ENCODE measurements at places on chromosomes 7 and 10.

DNA sequence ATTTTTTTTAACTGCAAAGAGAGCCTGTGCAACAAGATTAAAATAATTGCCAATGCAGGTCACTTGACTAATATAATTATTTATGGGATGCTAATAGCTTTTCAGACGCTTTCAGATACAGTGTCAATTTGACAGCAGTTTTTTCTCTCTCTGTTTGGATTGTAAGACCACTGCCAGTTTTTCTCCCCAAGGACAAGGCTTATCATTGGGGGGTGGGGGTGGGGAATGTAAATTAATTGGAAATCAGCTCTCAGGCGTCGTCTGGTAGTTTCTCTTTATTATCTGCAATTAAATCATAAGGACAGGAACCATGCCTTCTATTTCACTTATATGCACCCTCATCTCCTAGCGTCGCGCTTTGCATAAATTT lies 559 bp upstream of the LRGUK start:
- DNase-seq: no peak

GRCh38 chr7:152617056-152617455 lies 58.9 kb downstream of the XRCC2 start:
- no peak for DNase-seq

DNA sequence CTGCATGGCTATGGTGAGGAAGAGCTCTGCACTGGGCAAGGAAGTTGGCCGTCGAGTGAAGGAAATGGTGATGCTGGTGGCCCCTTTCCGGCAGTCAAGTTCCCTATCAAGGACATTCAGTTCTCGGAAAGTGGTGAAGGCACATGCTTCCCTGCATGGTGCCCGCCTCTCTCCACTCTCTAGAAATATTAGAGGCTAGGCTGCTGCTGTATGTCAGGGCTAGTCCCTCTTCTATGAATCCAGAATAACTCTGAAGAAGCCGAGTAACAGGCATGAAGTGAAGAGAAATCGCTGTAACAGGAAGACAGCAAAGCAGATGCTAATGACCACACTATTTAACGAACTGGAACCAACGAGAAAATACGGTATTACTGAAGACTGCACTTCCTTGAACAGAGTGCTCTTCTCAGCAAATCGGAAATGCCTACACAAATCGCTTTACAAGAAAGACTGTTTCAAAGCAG lies 5.4 kb downstream of the IDI1 start:
- DNase-seq: no peak

GRCh38 chr10:100709146-100710082 lies 36.0 kb upstream of the PAX2 start:
- no peak for DNase-seq

DNA sequence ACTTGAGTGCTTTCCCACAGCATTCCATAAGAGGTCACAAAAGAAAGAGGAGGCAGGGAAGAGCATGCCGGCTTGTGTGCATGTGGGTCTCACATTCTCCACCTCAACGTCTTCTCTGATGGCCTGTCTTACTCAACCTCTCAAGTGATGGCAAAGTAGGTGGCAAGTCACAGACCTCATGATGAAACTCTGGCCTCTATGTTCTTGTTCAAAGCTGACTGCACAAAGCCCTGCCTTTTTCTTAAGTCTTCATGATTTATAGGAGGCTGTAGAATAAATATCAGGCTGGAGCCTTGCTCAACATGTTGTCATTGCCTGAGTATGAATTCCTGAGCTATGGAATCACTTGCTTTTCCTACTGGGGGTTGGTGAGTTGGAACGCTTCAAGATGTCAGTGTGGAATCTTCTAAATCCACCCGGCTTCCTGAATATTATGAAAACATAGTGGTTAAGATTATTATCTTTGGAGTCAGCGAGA lies 213.6 kb upstream of the INHBA start:
- peak; percentile 100 for DNase-seq

DNA sequence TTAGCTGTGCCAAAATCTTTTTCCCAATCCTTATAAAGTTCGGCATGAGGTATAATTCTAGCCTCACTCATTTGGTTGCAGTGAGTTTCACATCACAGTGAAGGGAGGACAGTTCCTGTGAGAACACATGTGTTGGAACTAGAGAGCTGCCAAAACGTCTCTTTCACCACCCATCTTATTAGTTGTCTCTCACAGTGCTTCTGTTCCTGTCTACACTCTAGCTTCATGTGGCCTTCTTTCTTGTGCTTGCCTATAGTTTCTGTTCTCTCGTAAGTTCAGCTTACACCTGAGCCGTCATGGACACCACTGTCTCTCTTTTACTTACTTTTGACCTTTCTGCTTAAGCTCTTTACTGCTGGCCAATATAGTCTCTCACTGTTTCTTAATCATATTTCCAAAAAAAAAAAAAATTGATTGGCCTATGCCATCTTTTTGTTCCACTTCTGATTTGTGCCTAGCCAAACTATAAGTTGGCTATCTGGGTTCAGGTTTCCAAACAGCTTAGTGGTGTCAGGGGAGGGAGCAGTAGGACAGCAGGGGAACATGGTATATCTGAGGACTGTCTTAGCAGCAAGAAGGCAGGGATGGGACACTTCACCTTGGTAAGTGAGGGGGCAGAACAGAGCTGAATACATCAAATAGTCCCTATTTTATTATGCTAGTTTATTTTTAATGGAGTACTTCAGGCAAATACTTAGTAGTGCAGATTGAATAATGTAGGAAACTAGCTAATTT lies 38.0 kb downstream of the ZNRF2 start:
- peak; percentile 21 for DNase-seq

DNA sequence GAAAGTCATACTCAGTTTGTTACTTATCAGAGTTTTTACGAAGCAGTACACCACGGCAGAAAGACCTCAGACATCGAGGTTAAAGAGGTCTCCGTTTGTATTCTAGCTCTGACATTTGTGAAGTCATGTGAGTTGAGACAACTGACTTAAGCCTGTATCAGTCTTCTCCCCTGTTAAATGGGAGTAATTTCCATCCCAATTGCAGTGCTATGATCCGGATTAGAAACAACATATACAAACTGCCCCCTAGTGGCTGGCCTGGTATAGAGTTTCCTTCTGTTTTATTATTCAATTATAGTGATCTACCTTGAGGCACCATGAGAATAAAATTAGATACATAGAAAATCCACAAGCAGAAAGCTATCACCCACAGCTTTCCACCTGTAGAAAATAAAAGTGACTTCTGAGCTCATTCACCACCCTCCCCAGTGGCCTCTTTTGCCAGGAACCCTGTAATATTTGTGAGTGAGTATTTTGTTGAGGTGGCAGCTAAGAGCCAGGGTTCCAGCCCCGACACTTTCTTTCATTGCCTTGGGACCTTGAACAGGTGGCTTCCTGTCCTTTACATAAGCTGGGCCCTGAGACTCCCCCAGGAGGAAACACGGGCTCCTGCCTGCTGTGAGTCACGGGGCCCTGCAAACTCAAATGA lies 607.2 kb upstream of the MGMT start:
- DNase-seq: peak; percentile 47

DNA sequence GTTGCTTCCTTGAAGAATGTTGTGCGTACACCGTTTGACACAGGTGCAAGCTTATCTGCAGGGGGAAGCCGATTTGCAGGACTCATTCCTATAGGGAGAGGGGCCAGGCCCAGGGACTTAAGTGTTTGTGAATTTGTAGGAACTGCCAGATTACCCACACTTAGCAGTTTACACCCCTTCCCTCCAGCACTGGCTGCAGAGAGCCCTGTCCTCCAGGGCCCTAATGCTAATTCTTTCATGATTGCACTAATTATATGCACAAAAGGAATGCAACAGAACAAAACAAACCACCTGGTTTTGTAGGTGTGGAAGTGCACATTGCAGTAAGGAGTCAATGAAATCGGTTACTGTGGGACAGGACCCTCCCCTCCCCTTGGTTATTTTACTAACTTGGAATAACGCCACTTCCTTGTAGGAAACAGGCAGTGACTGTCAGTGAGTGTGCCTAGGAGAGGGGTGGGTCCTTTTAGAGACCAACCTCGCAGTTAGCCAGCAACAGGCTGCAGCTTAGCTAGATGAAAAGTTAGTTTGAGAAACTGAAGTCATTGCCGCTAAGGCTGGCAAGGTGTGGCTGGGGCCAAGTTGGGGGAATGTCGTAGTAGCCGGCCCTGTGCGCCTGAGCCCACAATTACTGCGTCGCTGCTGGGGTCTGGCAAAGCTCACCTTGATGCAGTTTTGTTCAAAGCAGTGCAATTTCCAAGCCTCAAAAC lies 60.6 kb downstream of the CUX1 start:
- DNase-seq: no peak

- no peak for DNase-seq
Measured at GRCh38 chr7:115088893-115089292, 167.0 kb downstream of the MDFIC start.

DNA sequence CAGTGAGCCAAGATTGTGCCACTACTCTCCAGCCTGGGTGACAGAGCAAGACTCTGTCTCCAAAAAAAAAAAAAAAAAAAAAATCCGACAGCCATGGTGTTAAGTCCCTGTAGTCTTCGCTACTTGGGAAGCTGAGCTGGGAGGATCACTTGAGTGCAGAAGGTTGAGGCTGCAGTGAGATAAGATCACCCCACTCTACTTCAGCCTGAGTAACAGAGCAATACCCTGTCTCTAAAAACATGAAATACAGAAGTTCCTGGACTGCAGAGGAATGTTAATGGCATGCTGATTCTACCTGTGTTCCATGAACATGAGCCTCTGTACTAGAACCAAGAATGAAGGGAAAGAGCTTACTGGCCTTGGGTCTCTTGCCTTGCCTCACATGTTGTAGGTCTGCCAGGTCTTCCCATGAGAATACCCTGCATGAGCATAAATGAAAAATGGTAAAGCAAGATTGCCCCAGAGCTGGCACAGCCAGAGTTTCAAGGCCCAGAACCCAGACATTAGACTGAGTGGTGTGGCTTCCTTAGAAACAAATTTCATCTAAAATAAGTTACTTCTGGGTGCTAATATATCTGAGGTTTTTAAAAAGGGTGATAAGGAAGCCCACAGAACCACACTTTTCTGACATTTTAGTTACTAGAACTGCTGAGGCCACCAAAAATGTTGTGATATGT lies 8.6 kb downstream of the YAE1 start:
- no peak for DNase-seq

GRCh38 chr7:73774923-73775322 lies 4.9 kb upstream of the CLDN3 start:
- peak; percentile 31 for DNase-seq

GRCh38 chr10:50410066-50410811 lies 158.9 kb upstream of the ASAH2 start:
- DNase-seq: no peak

GRCh38 chr7:82413237-82413636 lies 30.3 kb downstream of the CACNA2D1 start:
- peak; percentile 15 for DNase-seq

DNA sequence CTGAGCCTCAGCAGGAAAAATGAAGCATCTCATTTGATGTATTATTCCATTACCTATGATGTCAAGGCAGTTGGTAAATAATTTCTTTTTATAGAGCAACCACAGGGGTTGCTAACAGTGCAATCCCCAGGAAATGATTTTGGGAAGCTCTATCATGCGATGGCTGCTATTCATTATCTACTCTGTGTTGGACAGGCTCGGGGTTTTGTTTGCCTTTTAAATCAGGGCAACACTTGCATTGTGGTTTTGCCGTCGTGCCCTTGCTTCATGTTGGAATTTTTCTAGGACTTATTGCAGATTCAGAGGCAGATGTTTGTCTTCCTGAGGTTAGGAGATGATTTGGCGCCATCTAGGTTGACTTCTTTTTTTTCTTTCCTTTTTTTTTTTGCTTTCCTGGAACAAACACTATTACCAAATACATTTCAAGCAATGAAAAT lies 128.4 kb downstream of the BICC1 start:
- DNase-seq: peak; percentile 97

DNA sequence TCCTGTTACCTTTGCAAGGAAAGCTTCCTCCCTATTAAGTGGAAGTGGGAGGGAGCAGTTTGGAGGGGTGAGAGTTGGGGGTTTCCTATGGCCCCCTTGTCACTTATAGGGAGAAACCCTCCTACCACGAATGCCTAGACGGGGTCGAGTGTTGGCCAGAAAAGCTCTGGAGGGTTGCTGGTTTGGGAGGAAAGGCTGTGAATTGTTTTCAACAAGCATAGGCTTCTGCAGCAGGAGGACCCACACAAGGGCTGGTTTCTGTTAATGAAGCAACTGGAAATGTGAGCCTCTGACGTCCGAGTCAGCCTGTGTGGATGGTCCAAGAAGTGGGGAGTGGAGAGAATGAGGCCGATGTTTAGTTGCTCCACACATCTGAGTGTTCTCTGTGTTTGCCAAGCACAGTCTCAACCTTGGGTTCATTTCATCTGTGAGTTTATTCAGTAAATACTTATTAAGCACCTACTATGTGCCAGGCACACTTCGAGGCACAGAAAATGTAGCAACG lies 37.3 kb upstream of the LEP start:
- no peak for DNase-seq

GRCh38 chr7:101402835-101403234 lies 40.2 kb downstream of the COL26A1 start:
- DNase-seq: no peak

- DNase-seq: no peak
Measured at GRCh38 chr10:104099269-104099668, 13.6 kb upstream of the COL17A1 start.

DNA sequence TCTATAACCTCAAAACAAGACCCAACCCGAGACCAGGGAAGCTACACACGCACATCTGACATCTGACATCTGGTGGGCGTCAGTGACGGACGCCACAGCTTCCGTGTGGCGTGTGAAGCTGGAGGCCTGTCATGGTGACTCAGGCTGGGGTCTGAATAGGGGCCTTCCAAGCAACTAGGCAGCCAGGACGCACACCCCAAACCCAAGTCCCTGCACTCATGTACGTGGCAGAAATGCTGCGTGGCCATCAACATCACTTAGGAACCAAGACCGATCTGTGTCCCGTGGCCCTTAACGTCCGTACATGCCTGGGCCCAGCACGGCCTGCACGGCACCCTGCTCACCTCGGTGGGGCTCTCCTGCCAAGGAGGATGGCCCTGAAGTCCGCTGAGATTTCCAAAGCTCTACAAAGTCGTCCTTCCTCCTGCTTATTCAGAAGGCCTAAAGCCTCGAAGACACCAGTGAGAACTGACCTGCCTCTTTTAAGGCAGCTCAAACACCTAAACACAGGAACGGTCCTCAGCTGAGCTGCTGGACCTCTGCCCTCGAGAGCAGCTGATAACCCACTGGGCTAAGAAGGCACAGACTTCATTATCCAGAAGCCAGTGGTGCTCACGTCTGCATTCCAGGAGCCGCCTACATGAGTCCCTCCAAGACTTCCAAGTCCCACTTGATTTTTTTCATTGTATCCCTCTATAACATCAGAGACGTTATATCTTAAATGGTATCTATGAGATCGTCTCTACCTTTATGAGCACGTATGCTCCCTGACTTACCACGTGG lies 82.5 kb downstream of the DIP2C start:
- DNase-seq: peak; percentile 56

GRCh38 chr7:129896568-129897382 lies 56.0 kb downstream of the UBE2H start:
- DNase-seq: peak; percentile 22

DNA sequence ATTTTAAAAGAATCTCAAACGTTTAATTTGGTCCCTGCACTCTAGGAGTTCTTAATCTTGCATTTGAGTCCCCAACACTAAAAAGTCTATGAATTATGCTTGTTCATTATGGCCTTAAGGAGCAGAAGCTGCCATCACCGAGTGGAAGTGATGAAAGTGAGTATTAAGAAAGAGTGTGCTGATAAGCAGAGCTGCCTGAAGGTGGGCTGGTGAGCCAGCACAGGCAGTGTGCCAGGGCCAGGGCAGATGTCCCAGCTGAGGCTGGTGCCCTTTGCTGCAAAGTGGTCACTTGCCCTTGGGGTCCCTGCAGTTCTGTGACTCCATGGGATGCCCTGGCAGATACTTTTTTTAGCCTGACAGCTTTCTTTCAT lies 72.9 kb upstream of the LOXL4 start:
- DNase-seq: no peak

Measured in fibroblast of skin of scalp (primary cell).